Omental fat pad (tissue), 4 donors: ENCODE measurements at places on chromosomes 16 and 17.

- no peak for DNase-seq
These were observed 1.4 kb upstream of the SLX4 start for GRCh38 chr16:3612510-3613466.

DNA sequence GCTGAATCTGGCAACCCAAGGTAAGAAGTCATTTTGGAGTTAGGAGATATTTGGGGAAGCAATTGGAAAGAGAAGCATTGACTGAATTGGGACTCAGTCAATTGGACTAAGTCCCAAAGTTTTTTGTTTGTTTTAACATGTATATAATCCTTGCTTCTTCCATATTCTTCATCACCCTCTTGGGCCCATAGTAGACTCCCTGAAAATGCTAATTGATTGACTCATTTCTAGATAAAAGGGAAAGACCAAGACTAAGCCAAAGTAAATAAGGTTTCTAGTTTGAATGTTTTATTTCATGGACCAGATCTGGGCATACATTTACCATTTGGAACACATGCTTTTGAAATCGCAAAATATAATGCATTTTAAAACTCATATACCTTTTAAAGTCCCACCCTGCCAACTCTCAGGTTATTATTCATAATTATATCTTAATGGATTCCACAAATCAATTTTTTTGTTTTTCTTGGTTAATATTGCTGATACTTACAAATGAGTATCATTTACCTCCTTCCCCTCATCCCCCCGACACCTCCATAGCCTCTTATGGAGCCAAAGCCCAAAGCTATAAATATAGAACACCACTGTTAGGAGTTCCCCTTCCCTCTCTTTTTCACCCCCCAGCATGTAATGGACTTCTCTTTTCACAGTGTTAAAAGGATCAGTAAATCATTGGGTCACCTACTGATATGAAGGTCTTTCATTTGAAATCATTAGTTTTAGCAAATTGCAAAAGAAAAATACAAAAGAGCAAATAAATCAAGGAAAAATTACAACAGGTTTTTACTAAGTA is 674.0 kb upstream of the SOX9 start:
- no peak for DNase-seq

DNA sequence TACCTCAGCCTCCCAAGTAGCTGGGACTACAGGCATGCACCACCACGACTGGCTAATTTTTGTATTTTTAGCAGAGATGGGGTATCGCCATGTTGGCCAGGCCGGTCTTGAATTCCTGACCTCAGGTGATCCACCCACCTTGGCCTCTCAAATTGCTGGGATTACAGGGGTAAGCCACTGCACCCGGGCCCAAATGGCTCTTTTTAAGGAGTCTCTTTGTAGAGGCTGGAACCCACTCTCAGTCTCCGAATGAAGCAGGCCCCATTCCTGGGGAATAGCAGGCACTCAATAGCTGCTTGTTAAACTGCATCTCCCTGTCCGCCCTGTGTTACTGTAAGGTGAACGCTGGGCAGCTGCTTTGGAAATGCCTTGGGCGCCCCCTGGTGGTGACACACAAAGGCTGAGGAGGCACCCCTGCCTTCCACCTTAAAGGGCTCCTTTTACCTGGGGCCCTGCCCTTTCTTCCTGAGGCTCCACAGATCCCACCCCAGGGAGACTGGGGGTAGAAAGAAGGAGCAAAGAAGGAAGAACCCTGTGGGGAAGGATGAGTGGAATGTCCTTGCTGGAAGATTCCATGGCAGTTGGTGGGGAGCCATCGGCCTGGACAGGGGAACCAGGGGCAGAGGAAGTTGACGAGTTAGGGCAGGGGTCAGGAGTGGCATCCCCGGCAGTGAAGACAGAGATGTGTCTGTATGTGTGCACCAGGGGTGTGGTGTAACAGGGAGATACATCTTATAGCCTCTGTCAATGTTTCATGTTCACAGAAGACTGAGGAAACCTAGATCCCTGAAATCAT is 6.1 kb upstream of the SP2 start:
- peak; percentile 95 for DNase-seq

- DNase-seq: no peak
These were observed 366.9 kb downstream of the SLC39A11 start for GRCh38 chr17:72725433-72726068.

DNA sequence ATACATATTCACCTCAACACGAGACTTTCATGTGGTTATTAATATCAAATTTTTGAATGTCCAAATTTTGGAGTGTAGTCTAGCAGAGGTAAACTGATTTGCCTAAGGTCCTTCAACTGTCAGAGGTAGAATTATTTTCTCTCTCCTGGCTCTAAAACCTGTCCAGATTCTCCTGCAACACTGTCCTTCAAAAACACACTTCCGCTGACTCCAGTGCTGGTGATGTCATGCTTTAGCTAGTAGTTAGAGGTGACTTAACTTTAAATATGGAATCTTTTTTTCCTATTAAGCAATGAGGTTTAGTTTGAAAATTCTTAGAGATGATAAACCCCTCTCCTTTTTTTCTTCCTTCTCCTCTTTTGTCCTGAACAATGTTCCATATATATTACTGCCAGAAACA is 10.8 kb upstream of the CBLN1 start:
- DNase-seq: no peak

DNA sequence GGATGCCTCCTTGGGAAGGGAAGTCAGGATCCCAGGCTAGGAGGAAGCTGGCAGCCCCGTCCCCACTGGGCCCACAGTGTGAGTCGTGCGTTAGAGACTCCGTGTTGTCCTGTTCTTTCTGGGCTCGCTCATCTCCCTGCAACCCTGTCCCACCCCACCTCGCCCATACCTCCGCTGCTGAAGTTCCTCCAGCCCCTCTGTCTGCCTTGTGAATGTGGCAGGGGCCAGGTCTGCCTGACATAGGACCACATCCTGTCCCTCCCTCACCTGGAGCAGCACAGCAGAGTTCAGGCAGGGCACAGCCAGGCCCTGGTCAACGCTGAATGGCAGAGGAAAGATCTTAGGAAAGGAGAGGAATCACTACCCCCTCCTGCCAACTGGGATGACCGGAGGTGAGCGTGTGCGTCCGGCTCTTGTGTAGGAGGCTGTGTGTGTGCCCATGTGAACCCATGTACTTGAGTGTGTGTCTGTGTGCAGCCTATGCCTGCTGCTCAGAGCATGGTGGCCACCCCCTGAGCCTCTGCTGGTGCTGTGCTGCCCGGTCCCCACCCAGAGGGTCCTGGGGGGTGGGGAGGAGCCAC is 12.8 kb downstream of the KCNJ18 start:
- DNase-seq: no peak

- no peak for DNase-seq
These were observed 685 bp downstream of the FASN start for GRCh38 chr17:82097184-82097918.

DNA sequence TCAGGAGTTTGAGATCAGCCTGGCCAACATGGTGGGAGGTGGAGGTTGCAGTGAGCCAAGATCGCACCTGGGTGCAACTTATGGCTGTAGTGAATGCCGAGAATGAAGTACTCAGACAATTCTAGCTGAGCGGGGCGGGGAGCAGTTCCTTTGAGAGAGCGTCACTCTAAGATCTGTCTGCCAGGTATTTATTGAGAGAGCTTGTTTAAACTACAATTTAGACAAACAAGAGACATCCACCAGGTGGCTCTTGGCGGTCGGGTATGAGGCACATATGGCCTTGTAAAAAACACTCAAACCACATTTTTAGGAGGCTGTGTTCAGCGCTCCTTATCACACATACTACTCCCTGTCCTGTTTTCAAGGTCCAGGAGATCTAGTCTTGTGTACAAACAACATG is 40.6 kb upstream of the CDH1 start:
- no peak for DNase-seq

DNA sequence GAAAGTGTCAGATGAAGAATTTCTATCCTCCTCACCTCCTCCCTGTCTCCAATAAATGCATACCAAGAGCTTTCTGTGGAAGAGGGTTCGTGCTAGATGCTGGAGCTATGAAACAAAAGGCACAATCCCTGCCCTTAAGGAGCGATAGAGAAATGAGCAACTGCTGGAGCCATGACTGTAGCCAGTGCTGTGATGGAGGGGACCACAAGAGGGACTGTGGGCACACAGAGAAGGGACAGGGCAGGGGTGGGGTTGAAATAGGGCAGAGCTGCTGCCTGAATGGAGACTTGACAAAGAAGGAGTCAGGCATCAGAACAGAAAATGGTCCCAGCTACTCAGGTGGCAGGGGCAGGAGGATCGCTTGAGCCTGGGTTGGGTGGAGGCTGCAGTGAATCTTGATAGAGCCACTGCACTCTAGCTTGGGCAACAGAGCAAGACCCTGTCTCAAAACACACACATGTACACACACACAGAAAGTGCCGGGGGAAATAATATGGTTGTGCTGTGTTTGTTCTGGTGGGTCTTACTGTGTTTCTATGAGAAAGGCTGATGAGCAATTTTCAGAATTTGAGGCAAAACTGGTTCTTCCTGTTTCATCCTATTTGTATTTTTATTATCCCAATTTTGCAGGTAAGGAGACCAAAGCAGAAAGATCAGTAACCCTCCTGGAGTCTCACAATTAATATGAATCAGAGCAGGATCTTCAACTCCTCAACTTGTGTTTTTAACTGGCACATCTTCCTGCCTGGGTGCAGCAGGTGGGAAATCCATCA is 16.5 kb downstream of the TMEM98 start:
- no peak for DNase-seq

- no peak for DNase-seq
These were observed 5.6 kb downstream of the KIF1C start for GRCh38 chr17:5003214-5003867.

DNA sequence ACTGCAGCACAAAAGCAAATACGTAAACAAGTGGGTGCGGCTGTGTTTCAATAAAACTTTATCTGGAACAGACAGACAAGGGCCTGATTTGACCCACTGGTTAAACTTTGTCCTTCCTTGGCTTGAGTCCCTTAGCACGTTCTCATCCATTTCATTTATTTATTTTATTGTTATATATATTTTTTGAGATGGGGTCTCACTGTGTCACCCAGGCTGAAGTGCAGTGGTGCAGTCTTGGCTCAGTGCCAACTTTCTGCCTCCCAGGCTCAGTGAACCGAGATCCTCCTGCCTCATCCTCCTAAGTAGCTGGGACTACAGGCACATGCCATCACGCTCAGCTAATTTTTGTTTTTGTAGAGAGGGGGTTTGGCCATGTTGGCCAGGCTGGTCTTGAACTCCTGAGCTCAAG is 64.3 kb downstream of the MYH11 start:
- DNase-seq: no peak

DNA sequence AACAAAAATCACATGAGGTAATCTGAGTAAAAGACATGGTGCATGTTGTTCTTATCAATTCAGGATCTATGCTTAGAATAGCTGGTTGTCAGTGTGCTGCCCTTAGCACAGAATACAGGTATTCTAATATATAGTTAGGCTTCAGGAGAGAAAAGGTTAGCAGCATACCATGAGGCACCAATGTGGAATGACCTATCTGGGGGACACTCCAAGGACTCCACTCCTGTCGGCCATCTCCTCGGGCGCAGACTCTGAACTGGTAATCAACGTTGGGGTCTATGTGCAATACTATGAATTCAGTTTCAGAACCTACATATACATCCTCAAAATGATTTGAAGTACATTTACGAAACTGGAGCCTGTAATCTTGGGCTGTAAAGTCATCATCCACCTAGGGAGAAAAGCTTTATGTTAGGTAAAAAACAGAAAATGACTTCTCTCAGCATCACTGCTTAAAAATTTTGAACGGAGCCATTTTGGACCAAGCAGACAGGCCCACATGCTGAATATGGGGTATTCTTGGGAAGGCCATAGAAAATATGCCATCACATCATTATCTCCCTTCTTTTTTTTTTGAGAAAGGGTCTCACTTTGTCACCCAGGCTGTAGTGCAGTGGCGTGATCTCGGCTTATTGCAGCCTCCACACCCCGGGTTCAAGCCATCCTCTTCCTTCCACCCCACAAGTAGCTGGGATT is 31.1 kb downstream of the CRLF3 start:
- no peak for DNase-seq

DNA sequence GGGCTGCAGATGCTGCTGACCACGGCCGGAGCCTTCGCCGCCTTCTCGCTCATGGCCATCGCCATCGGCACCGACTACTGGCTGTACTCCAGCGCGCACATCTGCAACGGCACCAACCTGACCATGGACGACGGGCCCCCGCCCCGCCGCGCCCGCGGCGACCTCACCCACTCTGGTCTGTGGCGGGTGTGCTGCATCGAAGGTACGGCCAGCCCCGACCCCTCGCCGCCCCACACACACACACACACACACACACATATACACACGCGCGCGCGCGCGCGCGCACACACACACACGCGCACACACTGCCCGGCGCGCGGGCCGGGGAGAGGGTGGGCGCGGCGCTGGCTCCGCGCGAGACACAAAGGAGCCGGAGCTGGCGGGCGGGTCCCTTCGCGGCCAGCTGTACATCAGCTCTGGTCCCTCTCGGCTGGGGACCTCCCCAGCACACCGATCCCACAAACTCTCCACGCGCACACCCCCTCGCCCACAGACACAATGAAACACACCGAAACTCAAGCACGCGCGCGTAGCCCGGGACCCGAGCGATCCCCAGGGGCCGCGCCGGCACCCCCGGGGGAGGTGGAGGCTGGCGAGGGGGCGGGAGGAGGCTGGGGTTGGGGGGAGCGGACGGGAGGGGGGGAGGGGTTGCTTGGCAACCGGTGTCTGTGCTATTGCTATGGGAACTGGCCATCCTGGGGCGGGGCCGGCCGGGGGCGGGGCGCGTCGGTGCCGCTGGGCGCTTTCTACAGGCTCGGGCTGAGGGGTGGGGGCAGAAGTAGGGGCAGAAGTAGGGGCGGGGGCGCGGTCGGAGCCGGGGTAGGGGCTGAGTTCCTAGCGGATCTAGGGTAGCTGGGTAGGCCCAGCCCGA is 658 bp downstream of the CACNG4 start:
- no peak for DNase-seq

- no peak for DNase-seq
These were observed 11.3 kb upstream of the MAPT start for GRCh38 chr17:45883063-45883462.
